ENCODE measurements at places on chromosomes 6 and 20.

DNA sequence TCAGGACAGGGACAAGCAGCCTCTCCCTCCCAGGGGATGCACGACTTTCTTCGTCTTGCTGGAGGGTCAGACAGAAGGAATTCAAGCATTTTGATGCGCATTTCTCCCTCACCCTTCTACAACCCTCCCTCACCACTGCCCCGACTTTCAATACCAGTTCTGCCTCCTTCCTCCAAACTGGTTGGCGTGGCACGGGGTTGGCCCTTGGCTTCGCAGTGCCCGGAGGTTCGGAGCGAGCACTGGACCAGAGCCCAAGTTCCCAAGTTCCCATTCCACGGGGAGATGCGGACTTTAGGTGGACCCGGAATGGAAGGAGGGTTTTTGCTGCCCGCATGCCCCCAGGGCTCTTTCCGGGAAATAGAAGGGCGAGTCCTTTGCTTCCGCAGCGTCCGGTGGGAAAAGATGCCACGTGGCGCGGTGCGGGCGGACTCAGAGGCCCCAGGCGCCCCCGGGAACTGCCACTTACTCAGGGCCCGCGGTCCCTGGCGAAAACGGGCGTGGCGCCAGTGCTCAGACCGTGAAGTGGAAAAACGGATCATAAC lies 8.0 kb upstream of the LAMP5 start:
- no peak for DNase-seq

GRCh38 chr6:154509421-154510143 lies 903 bp downstream of the CNKSR3 start:
- DNase-seq: no peak

DNA sequence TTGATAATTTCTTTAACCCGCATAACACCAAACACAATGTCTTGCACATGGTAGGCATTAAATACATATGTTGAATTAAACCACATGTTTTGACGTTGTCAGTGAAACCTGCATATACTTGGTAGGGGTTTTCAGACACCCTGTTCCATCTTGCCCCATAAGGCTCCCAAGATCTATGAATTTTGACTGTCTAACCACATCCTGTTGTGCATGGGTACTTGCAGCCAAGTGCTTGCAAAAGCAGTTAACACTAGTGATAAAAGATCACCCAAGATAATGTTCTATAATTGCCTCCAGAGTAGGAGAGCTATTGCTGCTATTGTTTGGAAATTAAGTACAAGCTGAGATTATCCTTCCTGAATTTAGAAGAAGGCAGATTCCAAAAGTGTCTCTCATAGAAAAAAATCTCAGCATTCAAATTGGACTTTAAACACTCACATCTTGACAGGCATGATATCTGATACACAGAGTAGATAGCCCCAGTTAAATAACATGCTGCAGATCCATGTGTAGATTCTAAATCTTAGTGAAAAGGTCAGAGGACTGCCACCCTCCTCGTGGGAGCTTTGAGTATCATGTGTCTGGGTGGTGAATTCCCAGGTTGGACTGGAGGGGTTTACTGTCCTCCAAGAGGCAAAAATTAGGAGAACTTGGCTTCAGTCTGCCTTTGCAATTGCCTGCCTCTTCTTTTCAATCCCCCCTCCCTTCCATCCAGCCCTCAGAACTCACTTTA lies 25.8 kb upstream of the CCN6 start:
- DNase-seq: no peak

DNA sequence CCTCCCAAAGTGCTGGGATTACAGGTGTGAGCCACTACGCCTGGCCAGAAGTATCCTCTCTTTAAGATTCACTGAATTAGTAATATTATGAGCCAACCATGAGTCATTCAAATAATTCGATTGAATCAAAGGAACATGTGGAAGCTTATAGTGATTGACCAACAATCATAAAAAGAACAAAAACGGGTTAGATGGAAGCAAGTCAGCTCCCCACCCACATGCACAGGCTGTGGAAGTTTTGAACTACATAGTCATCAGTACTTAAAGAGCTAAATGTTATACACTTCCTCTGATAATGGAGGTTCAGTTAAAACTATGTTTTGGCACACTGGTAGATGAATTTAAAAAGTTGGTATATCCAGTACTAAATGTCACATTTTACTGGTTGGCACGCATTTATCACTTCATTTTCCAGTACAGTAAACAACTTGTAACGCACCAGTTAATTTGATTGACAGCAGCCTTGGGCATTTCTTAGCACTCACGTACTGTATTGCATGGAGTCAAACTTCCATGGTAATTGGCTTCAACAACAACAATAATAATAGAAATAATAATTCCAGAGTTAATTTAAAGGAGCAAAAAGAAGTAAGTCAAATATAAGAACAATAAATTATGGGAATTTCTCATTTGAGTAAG lies 1107.3 kb upstream of the MAP3K7 start:
- no peak for DNase-seq

DNA sequence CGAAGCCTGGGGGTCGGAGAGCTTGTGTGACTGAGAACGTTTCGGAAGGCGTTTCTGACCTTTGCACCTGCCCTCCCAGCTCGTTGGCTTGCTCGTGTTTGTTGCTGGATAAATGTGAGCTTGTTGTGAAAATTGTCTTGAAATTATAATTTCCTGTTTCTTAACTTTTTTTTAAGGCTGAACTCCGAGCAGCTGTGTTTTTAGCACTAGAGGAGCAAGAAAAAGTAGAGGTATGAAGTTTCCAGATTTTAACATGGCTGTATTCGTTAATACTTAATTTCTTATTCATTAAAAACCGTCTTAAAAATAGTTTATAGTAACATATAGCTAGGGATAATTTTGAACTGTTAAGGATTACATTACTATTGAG lies 672 bp downstream of the CEP43 start:
- no peak for DNase-seq

DNA sequence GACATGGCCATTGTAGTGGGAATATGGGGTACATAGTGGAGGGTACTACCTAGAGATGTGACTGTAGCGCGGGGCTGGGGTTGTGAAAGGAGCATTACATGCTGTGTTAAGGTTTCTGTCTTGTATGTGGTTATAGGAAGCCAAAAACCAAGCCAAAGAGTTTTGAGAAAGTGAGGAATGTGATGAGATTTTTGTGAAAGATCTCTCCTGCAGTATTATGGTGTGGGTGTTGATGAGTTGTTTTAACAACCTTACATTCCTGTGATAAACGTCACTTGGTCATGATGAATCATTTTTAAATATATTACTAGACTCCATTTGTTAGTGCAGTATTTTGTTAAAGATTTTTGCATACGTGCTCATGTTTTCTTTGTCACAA lies 48.9 kb downstream of the ZFAND3 start:
- DNase-seq: no peak

- no peak for DNase-seq
These were observed 46.3 kb upstream of the NHSL1 start for GRCh38 chr6:138545621-138545980.

DNA sequence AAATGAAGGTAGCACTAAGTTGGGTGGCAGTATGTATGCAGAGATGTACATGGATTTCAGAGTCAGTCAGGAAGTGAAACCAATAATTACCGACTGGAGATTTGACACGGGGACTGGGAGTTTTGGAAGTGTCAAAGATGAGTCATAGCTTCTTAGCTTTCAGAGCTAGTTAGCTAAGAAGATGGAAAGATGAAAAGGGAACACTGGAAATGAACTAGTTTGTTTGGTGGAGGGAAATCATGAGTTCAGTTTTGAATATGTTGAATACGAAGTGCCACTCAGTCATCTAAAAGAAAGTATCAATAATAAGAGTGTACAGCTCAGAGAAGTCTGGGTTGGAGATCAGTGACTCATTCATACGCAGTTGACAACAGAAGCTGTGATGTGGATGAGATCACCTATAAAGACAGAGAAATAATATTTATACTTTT lies 7.5 kb downstream of the ESF1 start:
- no peak for DNase-seq

DNA sequence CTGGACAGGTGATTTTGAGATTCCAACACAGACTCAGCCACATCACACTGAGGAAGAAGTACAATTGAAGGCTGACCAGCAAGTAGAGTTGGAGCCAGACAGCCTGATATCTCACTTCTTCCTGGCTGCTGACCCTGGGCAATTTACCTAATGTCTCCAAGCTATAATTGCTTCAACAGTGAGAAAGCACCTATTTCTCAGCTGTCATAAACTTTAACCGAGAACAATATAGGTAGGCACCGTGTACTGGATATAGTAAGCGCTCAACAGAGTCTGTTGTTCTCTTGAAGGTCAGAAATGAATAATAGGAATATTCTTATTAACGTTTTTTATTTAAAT lies 28.3 kb downstream of the STX7 start:
- no peak for DNase-seq

DNA sequence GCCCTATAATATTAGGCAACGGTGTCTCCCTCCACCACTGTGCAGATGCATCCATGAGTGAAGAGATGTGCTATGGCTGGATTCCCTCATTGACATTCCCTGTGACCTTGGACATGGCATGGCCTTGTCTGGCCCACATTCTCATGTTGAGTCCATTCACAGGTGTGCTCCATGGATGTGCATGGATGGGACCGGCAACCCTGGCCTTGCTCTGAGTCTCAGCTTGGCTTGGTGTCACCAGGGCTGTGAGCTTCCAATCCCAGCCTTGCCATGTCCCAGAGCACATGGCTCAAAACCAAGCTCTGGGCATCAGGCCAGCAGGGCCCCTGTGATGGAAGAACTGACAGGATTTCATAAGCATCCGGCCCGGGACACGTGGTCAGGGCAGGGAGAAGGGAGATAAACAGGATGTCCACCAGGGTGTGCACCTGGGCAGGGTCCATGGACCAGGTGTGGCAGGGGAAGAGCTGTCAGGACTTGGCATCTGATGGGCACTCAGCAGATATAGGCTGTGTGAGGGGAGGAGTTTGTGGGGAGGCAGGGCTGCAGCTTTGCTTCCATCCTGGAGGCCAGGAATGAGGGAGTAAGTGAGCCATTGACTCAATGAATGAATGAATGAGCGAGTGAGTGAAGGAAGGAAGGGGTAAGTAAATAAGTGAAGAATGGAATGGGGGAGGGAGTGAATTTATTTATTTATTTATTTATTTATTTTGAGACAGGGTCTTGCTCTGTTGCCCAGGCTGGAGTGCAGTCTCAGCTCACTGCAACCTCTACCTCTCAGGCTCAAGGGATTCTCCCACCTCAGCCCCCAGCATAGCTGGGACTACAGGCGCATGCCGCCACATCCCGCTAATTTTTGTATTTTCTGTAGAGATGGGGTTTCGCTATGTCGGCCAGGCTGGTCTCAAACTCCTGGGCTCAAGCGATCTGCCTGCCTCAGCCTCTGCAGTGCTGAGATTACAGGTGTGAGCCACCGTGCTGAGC lies 15.7 kb downstream of the NRSN2 start:
- no peak for DNase-seq

DNA sequence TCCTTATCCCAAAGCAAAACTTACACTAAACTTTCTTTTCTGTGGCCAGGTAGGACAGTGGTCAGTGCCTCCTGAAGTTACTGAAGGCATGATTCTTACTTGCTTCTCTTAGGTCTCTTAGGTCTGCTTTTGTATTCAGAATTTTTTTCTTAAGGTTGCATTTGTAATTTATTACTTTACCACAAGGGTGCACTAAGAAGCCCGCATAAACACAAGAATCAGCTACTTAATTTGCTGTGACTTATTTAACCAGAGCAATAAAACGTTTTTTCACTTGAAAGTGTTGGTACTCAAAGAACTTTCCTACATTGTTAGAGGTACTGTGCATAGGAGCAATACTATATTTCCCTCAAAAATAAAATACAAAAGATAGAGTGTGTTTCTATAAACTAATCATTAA lies 75.4 kb upstream of the LAMA2 start:
- DNase-seq: peak; percentile 11

DNA sequence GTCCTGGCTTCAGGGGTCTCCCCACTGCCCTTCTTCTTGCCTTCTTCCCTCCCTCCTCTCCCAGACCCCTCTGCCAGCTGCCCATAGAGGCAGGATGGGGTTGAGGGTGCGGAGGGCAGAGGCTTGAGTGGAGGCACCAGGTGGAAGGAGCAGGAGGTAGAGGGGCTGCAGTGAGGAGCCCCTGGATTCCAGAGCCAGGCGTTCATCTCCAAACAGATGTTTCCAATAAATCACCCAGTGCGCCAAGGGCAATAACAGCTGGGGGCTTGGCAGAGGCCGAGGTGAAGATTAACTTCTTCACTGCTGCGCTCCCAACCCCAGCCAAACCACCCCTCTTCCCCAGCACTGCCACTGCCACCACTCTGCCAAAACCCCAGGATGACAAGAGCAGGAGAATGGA lies 10.7 kb downstream of the MDFI start:
- no peak for DNase-seq

GRCh38 chr6:114169763-114170162 lies 173.1 kb downstream of the HS3ST5 start:
- no peak for DNase-seq

DNA sequence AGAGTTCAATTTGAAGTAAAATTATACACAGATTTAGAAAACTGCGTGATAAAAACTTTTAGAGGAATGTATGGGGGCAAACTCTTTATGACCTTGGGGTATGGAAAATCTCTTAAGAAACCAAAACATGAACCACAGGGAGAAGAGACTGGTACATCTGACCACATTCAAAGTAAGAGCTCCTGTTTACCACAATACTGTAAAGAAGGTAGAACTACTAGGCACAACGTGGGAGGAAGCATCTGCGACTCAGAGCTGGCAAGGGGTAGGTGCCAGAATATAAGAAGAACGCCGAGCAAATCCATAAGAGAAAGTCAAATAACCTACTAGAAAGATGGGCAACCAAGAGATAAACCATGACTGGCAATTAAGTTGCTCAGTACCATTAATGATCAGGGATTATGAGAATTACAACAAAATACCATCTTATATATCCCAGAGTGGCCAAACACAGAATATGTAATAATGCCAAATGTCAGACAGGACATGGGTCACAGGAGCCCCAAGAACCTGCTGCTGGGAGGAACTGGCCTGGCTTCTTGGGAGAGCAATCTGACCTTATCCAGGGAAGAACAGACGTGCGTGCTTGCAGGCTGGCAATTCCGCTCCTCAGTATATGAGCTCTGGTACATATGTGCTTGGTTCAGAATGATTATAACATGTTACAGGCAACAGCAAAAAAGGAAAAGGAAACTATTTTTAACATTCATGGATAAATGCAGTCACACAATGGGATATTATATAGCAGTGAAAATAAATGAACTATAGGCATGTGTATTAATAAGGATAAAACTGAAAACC lies 50.2 kb downstream of the INSM1 start:
- no peak for DNase-seq

DNA sequence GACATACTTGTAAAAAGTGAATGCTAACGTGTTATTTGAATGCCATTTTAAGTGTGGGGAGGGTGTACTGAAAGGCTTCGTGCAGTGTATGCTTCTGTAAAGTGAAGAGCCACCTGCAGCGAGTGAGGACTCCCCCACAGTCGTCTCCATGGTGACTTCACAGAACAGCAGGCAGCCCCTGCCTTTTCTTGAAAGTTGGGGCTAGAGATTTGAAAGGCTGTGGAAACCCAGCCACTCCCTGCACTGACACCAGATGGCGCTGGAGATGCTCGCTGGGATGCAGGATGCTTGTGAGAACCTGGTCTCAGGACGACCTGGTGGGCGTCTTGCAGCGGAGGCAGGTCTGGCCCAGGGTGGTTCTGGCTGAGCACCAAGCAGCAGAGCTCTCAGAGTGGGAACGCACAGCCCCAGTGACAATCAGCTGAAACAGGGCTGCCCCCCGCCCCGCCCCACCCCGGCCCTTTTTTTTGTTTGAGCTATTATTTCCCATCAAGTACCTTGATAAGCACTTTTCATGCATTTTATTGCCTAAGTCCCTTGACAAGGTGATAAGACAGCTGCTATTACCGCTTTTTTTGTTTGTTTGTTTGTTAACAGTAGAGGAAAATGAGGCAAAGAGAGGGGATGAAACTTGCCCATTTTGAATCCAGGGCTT lies 150.3 kb downstream of the SYCP2 start:
- no peak for DNase-seq

- no peak for DNase-seq
These were observed 61.4 kb upstream of the ASIP start for GRCh38 chr20:34179637-34180360.

- no peak for DNase-seq
These were observed 204.1 kb upstream of the AGPAT4 start for GRCh38 chr6:161477876-161478425.
